GM03348 (cell line): ENCODE measurements at places on chromosomes 3 and 15.

GRCh38 chr3:36959821-36960220 lies 15.0 kb upstream of the TRANK1 start:
- DNase-seq = no peak

DNA sequence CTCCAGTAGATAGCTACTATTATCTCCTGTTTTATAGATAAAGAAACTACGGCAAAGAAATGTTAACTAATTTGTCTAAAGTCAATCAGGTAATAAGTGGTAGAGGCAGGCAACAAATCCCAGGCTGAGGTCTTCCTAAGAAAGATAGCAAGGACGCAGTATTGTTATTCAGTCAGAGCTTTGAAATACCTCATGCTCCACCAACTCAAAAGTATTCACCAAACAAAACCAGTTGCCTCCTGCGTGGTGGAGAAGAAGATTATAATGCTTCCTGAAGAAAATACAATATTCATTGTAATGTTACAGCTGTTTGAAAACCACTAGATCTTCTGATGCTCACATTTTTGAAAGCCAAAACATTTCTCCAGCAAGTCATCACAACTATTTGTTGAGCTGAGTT lies 138.2 kb upstream of the CNTN4 start:
- DNase-seq = no peak

- no peak for DNase-seq
These were observed 542 bp downstream of the INKA1 start for GRCh38 chr3:49803465-49804140.

- DNase-seq = no peak
These were observed 54.0 kb upstream of the SLCO2A1 start for GRCh38 chr3:134083626-134084241.

DNA sequence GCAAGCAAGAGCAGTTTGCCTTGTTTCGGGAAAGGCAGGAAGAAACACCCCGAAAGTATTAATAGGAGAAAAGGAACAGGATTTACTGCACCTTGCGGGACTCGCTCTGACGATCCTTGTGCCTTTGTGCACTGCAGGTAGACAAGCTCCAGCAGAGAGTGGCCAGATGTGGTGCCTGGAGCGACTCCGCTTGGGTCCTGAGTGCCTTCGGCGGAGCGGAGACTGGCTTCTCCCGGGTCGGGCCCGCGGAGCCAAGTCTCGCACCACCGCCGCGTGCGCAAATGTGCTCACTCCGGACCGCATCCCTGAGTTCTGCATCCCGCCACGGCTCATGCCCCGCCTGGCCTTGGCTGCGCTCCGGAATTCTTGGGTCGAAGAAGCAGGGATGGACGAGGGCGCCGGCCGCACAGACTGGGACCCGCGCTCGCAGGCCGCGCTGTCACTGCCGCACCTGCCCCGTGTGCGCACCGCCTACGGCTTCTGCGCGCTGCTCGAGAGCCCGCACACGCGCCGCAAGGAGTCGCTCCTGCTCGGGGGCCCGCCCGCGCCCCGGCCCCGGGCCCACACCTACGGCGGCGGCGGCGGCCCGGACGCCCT lies 769 bp downstream of the C2CD4A start:
- peak; percentile 15 for DNase-seq

- no peak for DNase-seq
These were observed 5.0 kb downstream of the SLC25A38 start for GRCh38 chr3:39388153-39388552.

- DNase-seq = no peak
These were observed 88.4 kb downstream of the DGKG start for GRCh38 chr3:186273586-186273985.

DNA sequence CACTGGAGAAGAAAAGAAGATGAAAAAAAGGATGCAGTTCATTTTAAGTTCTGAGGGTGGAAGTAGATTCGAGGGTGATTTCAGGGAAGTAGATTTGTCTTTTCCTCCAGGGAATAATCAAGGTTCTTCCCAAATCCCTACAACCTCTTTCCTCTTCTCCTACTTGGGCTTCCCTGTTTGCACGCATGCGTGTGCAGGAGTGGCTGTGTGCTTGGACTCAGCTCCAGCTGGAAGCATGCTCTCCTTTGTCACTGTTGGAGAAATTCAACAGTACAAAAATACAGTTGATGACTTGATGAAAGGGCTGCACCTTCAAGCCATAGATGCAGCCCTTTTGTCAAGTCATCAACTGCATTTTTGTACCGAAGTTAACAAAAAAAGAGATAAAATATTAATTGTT lies 3.8 kb downstream of the OR5K2 start:
- DNase-seq = no peak

GRCh38 chr15:52288051-52288942 lies 7.3 kb downstream of the MYO5C start:
- DNase-seq = no peak

DNA sequence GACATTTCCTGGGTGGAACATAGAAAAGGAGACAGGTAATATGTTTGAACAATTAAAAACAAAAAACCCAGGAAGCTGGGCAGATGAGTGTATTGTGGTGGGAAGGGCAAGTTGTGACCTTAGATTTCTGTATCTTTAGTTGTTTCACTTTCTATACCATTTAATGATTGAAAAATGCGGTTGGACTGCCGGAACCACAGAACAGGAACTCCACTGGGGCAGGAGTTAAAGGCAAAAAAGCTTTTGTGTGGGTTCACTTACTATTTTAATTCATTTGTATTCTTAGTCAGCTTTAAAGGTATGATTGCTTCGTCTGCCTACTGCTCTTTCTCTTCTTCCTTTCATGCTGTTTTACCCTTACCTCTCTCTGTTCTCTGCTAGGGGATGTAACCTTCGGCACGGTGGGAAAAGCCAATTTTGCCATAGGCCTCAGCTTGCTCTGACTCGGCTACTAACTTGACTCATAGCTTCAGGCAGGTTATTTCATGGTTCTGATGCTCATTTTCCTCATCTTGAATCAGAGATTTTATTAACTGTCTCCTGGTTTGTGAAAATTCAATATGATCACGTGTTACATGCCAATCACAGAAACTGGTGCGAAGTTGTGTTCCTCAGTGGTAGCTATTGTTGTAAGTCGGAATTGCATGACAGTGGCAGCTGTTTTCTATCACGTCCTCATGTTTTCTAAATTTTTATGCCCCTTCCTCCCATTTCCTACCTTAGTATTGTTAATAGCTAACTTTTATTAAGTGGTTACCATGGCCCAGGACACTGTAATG lies 1.6 kb upstream of the MCTP2 start:
- no peak for DNase-seq

DNA sequence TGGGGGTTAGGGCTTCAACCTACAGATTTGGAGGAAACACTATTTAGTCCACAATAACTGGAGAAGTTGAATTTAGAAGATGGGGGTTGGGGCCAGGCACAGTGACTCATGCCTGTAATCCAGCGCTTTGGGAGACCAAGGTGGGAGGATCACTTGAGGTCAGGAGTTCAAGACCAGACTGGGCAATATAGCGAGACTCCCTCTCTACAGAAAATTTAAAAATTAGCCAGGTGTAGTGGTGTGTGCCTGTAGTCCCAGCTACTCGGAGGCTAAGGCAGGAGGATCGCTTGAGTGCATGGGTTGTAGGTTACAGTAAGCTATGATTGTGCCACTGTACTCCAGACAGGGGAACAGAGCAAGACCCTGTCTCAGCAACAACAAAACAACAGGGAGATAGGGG lies 5.0 kb upstream of the DYNLT2B start:
- DNase-seq = no peak

GRCh38 chr3:66639809-66640356 lies 139.1 kb upstream of the LRIG1 start:
- DNase-seq = no peak

GRCh38 chr3:49271047-49271446 lies 6.0 kb downstream of the C3orf62 start:
- DNase-seq = no peak

- peak; percentile 88 for DNase-seq
These were observed 395 bp downstream of the ZFAND6 start for GRCh38 chr15:80059786-80060355.

DNA sequence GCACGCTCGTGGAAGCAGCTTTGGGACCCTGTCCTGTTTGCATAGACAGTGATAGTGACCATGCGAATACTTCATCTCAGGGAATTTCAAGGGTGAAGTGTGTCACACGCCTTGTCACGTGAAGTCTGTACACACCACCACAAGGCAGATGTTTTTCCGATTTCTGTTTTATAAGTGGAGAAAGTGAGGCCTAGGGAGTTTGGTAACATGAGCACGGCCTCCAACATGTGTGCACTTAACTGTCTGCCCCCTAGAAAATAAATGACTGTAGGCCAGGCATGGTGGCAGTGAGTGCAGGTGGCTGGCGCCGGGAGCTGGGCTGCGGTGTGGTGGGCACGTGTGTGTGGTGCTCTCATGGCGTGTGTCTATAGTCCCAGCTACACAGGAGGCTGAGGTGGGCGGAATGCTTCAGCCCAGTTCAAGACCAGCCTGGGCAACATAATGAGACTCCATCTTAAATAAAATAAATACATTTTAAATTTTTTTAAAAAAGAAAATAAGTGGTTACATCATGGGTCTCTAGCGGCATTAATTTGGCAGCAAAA lies 42.0 kb downstream of the WHAMM start:
- DNase-seq = no peak

- DNase-seq = no peak
These were observed 2.3 kb upstream of the ABCF3 start for GRCh38 chr3:184183679-184184078.

DNA sequence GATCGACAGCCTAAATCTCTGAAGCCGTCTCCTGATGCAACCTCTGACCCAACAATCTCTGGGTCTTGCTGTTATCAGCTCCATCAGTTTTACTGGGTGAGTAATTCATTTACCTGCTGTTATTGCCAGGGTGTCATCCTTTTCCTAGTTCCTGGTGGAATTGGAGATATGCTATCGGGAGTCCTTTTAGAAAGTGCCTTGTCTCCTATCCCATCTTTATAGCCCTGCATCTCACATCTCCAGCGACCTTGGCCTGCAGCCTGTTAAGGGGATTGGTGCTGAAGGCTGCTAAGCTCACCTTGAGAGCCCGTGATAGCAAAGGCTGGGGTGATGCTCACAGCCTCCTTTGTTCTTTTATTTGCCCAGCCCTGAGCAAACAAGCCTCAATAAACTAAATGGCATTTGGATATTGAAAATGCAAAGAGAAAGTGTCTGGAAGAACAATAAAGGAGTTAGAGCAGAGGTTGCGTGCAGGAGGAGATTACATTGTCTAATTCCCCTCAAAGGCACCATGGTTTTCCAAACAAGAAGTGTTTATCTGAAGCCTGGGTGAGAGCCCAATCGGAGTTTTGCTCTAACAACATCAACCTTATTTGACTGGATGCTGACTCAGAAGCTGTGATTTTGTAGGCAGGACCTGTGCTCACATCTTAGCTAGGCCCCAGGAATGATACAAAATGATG lies 101.8 kb downstream of the RPLP1 start:
- no peak for DNase-seq

DNA sequence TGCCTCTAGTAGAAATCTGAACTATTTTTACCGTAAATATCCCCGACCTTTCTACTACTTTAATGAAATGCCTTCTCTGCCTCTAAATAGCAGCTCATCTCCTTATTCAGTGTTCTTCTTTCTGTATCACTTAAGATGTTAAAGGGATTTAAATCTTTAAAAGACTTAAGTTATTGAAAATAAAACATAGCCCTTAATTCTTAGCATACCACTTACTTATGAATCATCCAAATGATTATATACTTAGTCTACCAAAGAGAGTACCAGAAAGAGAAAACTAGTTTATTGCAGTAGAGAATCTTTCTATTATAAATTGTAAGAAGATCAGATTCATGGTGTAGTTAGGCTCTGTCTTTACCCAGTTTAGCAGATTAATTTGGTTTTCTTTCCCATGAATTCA lies 802.0 kb downstream of the TBL1XR1 start:
- DNase-seq = peak; percentile 5

DNA sequence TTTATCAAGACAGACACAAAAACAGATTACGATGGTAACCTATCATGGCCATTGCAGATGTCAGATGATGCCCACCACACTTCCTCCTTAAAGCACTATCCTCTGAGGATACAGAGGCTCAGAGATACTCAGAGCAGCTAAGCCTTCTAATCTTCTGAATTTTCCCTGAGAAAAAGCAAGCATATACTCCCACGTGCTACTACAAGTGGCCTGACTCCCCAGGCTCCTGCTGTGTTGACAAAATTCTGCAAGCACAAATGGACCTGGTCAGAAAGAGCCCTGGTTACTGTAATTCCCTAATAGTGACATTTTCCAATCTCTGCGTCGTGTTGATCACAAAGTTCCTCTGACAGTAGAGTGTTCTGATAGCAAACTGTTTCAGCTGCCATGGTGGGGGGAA lies 207.1 kb downstream of the KCNMB2 start:
- DNase-seq = no peak

DNA sequence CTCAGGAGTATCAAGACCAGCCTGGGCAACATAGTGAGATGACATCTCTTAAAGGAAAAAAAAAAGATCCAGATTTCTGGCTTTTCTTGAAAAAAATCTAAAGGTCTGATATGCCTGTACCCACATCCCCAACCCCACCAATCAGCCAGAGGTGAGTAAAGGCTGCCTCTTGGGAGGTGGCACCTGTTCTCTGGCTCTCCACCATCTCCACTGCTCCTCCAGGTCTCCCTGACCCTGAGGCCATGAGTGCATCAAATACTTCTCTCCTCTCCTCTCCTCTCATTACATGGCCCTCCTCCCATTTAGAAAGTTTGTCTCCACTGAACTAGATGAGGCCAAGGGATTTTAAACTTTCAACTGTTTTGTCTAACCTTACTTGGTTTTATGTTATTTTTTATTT lies 5.2 kb downstream of the SIAH2 start:
- no peak for DNase-seq

GRCh38 chr3:34646911-34647460 lies 848.6 kb downstream of the PDCD6IP start:
- DNase-seq = no peak

- peak; percentile 89 for DNase-seq
These were observed 4.1 kb downstream of the LOXL1 start for GRCh38 chr15:73930371-73930770.

DNA sequence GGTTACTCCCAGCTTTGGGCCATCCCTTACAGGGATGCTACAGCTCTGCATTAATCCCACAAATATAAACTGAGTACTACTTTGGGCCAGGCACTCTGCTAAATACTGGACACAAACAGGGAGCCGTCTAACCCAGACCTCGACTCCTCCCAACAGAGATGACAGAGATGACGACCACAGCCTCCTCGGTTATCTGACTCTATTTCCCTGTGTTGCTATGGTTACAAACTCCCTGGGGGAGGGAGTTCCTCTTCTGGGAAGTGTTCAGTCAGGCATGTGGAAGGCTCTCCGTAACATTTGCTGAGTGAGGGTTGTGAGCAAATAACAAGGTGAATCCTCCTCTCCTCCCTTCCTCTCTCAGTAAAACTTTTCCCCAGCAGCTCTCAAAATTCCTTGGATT lies 6.7 kb upstream of the CMTM7 start:
- no peak for DNase-seq

GRCh38 chr3:190840146-190840545 lies 22.3 kb downstream of the GMNC start:
- DNase-seq = peak; percentile 9

DNA sequence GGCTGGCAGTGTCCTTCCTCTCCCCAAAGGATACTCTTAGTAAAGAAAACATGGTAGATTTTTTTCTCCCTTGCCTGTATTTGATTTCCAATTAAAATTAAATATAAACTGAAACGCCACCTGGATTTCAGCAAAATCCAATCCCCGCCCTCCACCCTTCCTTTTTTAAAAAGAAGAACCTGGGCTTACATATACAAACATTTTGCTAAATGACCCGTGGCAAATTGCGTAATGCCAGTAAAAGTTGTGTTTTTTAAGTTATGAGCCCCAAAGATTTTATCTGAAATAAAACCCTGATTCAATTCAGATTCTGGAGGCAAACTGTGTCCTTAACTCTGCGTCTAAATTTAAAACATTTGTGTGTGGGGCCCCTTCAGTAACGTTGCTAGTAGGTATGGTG lies 403.0 kb downstream of the FOXP1 start:
- DNase-seq = no peak
